ENCODE measurements at places on chromosomes 12 and 14.
A peak's percentile ranks its signal among the peaks of the same experiment; 100 is the strongest.

- DNase-seq = peak; percentile 6
Measured at GRCh38 chr14:44204061-44204835, 302.8 kb downstream of the FSCB start.

GRCh38 chr14:79502136-79502750 is 709.1 kb downstream of the DIO2 start:
- no peak for DNase-seq

GRCh38 chr12:49032679-49033447 is 14.3 kb upstream of the PRKAG1 start:
- no peak for DNase-seq

GRCh38 chr12:120162763-120163162 is 31.8 kb downstream of the GCN1 start:
- DNase-seq = no peak

DNA sequence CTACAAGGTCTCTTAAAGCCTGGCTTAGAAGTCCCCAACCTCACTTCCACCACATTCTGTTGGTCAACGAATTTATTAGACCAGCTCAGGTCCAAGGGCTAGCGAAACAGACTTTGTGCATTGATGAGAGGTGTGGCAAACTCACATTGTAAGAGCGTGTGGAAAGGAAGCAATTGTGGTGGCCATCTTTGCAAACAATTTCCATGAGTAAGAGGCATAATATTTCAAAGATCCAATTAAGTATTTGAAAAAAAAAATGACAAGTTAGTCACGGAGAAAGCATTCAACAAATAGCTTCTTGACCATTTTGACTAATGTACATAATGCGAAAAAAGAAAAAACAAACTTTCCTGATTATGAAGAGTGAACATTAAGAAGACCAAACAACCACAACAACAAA is 7.4 kb downstream of the NR1H4 start:
- DNase-seq = no peak

DNA sequence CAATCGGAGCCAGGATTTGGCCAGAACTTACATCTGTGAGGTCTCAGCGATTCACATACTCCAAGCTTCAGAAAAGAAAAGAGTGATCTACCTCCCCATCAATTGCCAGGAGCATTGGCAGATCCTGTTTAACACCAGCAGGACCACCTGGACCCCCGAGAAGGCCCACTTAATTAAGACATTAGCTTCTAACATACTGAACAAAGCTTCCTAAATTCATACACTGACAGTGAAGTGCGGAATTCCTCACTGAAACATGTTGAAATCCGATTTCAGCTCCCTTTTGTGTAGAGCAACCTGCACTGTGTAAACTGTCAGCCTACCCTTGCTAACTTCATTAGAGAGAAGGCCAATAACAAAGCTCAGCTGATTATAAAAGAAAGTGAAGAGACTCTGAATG is 274.0 kb downstream of the NOVA1 start:
- no peak for DNase-seq

DNA sequence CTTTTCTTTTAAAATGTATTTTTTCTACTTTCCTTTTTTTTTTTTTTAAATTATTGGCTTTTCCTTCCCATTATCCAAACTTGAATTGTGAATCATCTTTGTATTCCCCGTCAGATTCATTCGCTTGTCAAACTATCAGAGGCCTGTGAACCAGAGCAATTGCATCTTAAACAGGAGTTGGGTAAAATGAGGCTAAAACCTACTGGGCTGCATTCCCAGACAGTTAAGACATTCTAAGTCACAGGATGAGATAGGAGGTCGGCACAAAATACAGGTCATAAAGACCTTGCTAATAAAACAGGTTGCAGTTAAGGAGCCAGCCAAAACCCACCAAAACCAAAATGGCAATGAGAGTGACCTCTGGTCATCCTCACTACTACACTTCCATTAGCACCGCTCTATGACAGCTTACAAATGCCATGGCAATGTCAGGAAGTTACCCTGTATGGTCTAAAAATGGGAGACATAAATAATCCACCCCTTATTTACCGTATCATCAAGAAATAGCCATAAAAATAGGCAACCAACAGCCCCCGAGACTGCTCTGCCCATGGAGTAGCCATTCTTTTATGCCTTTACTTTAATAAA is 19.9 kb downstream of the FUT8 start:
- no peak for DNase-seq

DNA sequence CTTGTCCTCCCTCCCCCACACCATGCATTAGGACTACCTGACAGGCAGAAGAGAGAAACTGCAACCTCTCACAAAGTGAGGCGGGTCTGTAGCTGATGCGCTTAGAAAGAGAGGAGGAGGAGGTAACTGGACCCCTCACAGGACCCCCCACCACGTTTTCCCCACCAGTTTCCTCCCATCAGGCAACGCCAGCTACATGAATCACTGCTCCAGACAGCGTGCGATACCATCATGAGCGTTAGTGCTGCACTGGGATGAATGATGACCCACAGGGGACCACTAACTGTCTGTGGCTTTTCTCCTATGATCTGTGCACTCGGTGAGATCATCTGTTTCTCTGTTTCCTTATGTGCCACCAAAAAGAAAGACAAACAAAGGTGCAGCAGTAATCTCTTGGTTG is 77.7 kb downstream of the KCNK10 start:
- no peak for DNase-seq

GRCh38 chr14:53620317-53620716 is 336.3 kb downstream of the BMP4 start:
- DNase-seq = peak; percentile 39

DNA sequence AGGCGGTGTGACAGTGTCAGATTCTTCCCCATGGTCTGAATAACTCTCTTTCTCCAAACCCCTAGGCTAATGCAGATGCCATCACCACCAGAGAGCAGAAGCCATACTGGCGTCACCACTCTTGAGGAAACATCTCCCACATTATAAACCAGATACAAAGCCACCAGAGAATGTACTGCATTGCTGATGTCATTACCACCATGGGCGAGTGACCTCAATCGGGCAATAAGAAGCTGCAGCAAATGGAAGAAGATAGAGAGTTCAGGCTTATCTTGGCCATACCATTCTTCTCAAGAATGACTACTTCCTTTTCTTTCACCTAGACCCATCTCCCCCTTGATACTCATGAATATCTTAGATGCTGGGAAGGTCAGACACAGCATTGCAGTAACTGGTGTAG is 1157.2 kb downstream of the TMEM121 start:
- DNase-seq = no peak

- DNase-seq = no peak
Measured at GRCh38 chr12:89451841-89452251, 72.8 kb downstream of the GALNT4 start.

- no peak for DNase-seq
Measured at GRCh38 chr12:95648990-95649791, 97.9 kb upstream of the USP44 start.

DNA sequence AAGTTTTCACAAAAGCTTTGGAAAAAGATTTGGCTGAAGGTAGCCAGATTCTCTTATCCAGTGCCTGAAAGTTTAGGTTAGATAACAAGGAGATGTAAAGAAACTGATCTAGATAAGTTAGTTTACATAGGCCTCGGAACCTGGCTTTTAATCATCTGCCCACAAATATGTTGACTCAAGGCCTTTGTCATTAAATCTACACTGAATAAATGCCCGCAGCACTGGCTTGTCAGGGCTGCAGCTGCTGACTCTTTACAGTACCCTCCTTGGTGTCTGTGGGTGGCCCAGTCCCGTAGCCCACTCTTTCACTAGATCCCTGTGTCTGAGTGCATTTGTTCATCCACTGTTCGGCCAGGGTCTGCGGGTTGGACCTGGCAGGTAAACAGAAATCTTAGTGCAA is 58.0 kb downstream of the TMEM116 start:
- no peak for DNase-seq

- no peak for DNase-seq
Measured at GRCh38 chr14:72774894-72775620, 118.8 kb downstream of the DPF3 start.

- DNase-seq = peak; percentile 67
Measured at GRCh38 chr12:88925454-88925853, 345.2 kb upstream of the KITLG start.

DNA sequence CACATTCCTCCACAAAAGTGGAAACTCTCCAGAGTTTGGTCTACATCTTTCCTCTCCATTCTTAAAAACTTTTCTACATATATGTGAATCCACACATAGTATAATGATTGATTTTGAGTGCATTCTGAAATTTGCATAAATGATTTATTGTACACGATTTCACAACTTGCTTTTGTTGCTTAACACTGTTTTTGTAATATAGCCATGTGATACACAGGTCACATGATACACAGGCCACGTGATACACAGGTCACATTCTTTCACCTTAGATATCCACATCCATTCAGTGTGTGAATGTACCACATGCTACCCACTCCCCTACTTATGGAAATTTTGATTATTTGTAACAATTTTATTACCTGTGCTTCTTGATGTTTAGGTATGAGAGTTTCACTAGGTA is 319.1 kb downstream of the ZFP36L1 start:
- DNase-seq = no peak

GRCh38 chr14:75427482-75428229 is at the start of gene JDP2:
TSS of gene JDP2 (plus strand) at chr14:75428022. CDS start at chr14:75437921, 9,899 bp downstream.
- DNase-seq = peak; percentile 75

GRCh38 chr14:51129130-51129529 is 34.2 kb upstream of the TRIM9 start:
- DNase-seq = no peak

- DNase-seq = no peak
Measured at GRCh38 chr12:2373307-2373706, 320.5 kb downstream of the CACNA1C start.

DNA sequence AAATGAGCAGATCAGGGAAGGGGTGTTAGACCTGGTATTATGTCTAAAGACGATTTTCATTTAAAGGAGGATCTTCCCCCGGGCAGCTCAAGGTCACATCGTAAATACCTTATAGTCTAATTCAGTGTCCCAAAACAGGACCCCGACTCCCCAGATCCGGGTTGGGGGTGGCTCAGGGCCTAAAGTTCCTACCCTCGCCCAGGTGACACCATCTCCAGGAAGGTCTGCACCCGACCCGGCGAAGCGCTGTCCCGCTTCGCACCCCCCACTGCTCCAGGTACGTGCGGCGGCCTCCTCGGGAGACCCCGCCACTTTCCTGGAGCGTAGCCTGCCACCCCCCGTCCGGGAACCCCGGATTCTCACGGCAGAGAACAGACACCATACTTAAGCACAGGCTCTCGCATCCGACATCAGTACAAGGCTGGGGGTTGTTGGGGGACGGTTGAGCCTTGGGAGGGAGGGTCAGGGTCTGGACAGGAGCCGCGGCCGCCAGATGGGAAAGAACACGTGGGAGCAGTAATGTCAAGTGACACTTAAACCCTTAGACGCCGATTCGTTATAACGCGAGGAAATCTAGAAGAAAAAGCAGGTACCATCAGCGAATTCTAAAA is 556 bp downstream of the TIMM9 start:
- peak; percentile 42 for DNase-seq

GRCh38 chr12:45298721-45299692 is 83.1 kb downstream of the ANO6 start:
- peak; percentile 63 for DNase-seq

DNA sequence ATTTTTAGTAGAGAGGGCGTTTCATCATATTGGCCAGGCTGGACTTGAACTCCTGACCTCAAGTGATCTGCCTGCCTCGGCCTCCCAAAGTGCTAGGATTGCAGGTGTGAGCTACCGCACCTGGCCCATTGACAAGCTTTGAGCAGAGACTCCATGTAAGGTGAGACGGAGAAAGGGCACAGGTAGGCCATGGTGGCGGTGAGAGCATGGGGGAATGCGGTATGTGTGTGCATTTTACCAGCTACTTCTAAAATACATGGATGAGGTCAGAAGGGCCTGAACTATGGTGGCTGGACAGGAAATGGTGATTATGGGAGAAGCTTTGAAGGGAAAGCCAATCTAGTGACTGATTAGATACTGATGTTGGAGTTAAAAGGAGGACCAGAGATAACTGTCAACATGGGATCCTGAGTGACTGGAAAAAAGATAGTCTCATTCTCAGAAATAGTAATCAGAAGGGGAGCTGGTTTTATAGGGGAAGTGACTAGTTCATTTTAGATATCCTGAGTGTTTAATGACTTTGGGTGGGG is 21.9 kb upstream of the PTPRB start:
- DNase-seq = no peak

GRCh38 chr14:85934886-85935254 is 404.9 kb downstream of the FLRT2 start:
- DNase-seq = no peak

DNA sequence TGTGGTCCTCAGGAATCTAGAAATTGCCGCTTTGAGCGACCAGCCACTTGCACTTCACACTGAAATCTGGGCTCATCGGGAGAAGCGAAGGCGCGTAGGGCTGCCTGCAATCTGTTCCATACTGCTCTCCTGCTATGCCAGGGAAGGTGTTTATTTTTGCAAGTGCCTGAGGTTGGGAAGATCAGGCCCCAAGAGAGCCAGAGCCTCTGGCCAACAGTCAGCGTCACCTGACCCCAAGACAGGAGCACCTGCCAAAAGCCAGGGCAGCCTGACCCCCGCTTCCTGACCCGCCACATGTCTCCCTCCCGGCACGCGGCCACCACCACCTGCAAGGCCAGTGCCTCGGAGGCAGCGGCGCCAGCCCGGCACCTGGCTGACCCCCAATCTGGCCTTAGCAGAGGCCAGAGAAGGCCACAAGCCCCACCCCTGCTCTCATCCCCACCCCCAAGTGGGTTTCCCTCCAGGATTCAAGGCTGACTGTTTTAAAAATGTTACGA is 94.4 kb downstream of the CHGA start:
- DNase-seq = no peak

GRCh38 chr12:6229224-6230218 is 29.3 kb downstream of the CD9 start:
- peak; percentile 73 for DNase-seq

GRCh38 chr12:113373969-113374368 is 15.6 kb downstream of the PLBD2 start:
- DNase-seq = no peak

DNA sequence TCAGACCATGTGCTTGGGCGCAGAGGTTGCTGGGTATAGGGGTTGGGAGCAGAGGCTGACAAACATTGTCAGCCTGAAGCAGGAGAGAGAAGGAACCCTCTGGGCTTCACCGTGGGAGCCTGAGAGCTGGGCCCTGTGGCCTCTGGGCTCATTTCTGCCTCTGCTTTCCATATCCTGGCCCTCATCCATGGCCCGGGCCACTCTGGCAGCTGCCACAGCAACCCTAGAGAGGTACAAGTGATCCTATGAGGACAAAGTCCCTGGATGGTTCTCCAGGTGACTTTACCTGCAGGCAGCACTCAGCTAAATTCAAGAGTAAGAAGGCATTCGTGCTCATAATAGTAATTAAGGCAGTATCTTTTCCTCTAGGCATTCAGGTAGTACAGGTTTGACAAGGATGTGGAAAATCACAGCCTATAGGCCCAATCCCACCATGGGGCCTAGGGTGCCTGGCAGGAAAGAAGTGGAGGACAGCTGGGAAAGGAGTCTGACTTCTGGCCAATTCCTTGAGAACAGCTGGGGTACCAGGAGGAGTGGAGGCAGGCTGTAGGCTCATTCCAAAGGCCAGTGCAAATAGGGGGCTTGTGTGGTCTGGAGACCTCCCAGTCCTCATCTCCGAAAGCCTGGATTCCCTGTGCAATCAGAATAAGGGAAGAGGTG is 3.6 kb upstream of the TTC7B start:
- no peak for DNase-seq

GRCh38 chr14:54348001-54348611 is 48.7 kb upstream of the CDKN3 start:
- DNase-seq = no peak
